ENCODE measurements at places on chromosomes 4 and X.
A peak's percentile ranks its signal among the peaks of the same experiment; 100 is the strongest.

DNA sequence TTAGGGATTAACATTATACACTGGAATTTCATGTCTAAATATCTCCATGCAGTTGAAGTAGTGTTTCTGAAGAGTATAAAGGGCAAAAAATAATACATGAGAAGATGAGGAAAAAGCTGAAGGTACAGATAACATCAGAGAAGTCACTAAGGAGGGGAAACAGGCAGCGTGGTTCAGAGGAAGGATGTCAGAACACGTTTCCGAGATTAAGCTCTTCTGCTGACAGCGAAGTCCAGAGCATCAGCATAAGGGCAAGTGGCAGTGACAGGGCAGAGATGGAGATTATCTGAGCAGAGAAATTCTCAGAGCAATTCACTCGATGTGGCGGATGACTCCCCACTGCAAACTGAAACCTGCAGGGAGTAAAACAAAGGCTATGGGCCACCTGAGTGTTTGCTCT is 443.2 kb upstream of the FRG1 start:
- no peak for DNase-seq

DNA sequence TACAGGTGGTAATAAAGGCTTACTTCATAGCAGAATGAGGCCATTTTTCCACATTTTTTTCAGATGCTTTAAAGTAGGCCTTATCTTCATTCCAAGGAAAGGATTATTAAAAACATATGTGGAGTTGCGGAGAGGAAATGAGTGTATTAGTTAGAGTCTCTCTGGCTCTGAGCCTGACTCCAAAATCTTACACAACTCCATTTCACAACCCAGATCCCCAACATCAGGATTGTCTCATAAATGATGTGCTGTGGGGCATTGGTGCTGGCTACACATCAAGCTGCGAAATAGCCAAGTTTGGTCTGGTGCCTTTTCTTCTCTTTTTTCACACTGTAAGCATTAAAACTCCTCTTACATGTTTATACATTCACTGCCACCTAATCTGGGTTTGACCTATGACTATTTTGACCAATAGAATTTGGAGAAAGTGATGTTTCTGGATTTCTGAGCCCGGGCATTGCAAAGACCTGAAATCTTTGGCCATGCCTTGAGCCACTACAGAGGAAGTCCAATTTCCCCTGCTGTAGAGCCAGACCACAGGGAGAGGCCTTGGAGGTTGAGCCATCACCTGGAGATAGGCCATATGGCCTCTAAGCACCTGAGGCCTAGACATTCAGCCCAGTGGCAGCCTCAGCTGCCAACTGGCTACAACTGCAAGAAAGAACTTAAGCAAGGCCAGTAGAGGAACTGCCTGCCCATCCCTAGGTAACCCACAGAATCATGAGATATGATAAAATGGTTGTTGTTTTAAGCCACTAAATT is 16.7 kb upstream of the SOD3 start:
- no peak for DNase-seq

DNA sequence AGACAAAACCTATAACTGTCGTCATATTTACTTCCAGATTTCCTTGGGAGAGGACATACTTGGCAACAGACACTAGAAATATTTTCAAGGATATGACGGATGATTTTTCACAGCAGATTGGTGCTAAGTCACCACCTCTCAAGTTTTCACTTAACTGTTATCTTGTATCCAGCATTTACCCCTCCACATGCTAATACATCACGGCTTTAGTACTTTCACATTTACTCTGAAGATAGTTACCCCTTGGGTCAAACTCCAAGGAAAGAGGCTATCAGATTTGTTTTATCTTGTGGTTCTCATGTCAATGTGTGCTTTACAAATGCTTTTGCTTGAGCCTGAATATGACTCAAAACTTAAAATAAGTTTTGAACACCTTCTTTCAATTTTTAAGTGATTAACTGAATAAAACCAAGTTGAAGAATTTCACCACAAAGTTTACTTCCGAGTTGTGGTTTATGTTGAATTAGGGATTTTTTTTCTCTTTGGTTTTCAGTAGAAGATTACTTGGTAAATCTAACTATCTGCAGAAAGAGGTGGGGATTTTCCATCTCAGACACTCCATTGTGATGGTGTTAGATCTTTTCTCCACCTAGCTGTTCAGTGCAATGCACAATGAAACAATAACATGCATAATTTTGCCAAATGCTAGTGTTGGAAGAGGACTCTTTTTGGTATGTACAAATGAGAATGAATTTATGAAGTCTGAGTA is 75.4 kb upstream of the FAT1 start:
- DNase-seq = no peak

DNA sequence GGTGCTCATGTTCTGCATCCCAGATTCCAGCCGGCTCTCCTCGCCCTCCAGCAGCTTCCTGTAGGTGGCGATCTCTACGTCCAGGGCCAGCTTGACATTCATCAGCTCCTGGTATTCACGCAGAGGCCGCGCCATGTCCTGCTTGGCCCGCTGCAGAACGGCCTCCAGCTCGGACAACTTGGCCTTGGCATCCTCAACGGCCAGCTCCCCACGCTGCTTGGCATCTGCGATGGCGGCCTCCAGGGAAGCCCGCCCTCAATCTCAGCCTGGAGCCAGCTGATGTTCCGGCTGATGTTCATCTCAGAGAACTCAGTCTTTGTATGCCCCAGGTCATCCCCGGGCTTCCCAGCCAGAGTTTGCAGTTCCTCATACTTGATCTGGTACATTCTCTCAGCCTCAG is 431.8 kb upstream of the DIPK2B start:
- peak; percentile 41 for DNase-seq

GRCh38 chr4:103050736-103051436 is 25.7 kb downstream of the SLC9B2 start:
- DNase-seq = no peak

GRCh38 chr4:25253071-25253445 is 19.2 kb downstream of the PI4K2B start:
- no peak for DNase-seq

DNA sequence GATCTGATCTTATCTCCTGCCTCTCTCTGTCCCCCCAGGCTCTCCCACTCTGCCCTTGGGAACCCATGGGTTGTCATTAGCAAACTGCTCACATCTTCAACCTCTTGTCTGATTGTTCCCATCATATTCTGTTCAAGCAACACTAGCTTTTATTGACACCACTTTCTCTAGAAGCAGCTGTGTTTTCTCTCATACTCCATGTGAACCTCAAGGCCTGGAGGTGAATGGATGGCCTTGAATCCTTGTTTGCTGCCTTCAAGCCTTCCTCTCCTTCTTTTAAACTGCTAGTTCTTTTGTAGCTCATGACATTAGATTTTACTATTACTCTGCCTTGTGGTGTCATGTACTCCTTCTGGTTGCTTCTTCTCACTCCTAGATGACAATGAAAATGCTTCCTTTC is 149.5 kb upstream of the WDFY3 start:
- DNase-seq = no peak

GRCh38 chr4:76611616-76612207 is 176.7 kb downstream of the SHROOM3 start:
- DNase-seq = no peak

Measured in H1 (cell line).